ENCODE measurements at places on chromosomes 3 and 15.

DNA sequence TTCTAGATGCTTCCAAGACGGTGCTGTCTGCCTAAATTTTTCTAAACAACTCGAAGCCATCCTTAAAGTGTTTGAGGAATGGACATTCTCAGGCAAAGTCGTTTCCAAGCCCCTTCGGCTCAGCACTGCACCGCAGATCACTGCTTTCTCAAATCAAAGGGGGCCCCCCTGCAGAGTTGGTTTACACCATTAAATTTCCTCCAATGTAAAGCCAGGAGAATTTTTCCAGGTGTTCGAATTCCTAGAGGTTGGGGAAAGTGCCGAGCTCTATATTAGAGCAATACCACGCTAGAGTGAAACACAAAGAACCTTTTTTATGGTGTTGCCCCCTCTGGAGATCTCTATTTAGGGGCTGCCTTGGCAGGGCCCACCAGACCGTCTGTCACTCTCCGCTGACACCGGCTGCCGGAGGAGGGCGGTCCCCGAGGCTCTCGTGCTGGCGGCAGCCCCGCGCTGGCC, 277.9 kb upstream of the NR2F2 start:
- DNase-seq: no peak

DNA sequence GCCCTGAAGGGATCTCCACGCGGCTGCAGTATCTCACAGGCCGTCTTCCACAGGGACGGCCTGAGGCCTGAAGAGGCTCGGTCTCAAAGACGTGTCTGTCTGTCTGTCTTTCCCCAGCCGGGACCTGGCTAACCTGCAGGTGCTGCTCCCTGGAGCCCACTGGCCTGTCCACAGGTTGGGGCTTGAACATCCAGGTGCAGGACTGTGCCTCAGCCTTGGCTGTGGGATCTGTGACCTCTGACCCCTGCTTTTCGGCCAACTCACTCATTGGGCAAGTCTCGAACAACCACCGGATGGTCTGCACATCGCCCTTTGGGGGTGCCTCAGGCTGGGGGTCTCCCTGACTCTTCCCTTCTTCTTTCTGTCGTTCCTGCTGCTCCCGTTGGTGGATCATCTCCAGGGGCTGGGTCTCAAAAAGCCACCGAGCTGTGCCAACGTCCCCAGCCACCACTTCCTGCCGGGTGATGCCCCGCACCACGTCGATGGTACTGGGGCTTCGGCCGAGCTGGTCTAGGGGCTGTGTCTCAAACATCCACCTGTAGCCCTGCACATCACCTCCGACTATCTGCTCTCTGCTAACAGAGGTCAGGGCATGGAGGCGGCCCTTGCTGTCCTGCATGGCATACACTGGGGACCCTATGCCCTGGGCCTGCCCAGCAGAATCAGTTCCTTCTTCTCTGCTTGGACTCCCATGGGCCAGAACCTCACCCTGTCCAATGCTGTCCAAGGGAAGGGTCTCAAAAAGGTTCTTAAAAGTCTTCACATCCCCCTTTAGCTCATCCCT, 4.8 kb downstream of the XIRP1 start:
- no peak for DNase-seq

DNA sequence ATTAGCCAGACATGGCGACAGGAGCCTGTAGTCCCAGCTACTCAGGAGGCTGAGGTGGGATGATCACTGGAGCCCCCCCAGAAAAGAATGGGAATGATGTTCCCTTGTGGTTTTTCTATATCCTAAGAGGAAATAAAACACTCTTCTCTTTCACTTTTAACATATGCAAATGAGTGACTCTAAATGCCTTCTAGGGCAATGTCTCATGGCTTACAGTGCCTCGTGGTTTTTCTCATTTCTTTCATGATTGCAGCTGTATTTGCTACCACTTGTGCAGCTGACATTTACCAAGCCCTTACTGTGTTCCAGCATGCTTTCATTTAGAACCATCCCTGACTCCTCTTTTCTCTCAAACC, 26.4 kb downstream of the STOML1 start:
- DNase-seq: no peak

DNA sequence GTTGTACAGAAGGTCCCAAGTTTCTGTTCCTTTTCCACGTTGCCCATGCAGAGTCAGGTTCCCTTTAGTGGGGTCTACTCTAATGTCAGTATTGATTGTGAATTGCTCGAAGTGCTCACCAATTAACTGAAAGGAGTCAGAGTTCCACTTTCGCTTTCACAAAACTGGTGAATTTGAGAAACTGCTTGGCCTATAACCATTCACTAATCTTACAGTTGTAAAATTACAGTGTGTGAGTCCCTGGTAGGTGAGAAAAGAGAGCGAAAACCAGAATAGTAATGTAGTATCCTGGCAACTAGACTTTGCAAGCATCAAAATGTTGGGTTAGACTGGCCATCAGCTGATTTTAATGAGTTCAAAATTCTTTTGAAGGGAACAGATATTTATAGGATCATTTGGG, 237.5 kb upstream of the CHRM5 start:
- DNase-seq: no peak

DNA sequence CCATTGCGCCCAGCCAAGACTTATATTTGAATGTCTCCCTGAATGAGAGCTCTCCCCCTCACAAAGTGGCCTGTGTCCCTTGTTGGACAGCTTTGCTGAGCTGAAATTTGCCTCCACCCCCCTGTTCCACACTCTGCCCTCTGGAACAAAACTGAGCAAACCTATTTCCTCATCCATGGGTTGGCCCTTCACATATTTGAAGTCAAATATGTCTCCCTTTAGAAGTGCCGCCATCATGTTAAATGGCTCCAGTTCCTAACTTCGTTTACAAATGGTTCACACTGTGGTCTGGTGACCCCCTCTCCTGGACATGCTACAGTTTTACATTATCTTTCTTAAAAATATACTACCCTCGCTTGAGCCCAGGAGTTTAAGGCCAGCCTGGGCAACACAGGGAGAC, 4.6 kb downstream of the PLIN1 start:
- DNase-seq: no peak

DNA sequence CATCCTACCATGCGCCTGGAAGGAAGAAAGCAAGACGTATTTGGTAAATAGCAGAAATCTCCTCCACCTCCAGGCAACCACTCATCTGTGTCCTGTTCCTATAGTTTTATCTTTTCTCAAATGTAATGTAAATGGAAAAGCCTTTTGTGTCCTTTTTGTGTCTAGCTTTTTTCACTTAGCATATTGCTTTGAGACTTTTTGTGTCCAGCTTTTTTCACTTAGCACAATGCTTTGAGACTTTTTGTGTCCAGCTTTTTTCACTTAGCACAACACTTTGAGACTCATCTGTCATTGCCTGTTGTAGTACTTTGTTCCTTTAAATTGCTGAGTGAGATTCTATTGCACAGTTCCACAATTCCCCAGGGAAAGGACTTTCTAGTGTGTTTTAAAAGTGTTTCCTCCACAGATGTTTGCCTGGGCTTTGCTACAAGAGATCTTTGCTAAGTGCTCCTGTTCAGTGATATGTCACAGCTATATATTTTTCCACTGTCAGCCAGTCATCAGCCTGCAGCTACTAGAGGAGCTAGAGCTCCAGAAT, 27.9 kb upstream of the MUC13 start:
- no peak for DNase-seq

DNA sequence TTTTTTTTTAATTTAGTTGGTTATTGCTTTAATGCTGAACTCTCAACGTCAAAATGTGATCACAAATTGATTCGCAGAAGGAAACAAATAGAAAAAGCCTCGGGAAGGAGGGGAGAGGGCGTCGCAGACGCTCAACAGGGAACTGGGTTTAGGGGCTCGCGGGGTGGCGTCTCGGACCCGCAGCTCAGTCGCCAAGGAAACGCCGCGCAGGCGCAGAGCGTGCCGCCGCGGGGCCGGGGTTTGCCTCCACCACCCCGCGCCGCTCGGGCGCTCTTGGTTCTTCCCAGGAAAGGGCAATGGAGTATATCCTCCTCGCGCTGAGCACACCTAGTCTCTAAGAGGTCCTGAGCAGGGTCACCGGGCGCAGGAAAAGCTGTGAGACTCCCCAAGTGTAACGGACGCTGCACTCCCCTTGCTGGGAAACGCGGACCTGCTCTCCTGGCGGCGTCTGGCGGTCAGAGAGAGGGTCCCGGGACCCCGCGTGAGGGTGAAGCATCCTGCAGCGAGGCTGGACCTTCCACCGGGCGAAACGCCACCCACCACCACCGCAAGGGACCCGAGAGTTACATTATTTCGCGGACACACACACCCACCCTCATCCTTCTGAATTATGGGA, 753 bp downstream of the PLCH1 start:
- DNase-seq: peak; percentile 30

DNA sequence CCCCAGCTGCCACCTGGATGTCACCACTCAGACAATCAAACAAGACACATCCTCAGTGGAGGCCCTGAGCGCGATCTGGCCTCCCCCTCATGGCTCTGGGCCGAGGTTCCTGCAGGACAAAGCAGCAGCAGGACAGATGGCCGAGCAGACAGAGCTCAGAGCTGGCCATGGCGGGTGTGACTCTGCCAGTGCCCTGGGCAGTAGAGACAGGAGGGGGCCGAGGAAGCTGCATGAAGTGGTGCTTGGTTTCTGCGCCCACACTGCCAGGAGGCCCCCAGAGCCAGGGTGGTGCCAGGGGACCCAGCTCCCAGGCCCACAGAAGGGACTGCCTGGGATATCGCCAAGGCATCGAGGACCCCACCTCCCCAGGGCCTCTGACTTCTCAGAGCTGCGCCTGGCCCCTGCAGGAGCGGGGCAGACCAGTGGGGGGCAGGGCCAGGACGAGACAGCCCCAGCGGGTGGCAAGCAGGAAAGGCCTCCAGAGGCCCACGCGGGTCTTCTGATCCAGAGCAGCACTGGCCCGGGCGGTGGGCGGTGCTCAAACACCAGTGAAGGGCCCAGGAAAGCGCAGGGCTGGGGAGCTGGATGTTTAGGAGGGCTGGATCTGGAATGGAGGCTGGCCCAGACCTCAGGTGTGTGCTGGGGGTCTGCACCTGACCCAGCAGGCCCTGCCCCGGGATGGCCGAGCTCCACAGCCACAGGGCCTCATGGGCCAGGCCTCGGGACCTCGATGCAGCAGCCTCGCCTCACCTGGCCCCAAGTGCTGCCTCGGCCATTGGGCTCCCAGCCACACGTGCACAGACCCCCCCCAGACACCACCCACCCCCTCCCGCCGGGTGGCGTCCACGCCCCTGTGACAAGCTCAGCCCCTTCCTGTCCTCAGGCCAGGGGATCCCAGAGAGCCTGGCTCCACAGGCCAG, 76.0 kb downstream of the GOLGA8G start:
- no peak for DNase-seq

DNA sequence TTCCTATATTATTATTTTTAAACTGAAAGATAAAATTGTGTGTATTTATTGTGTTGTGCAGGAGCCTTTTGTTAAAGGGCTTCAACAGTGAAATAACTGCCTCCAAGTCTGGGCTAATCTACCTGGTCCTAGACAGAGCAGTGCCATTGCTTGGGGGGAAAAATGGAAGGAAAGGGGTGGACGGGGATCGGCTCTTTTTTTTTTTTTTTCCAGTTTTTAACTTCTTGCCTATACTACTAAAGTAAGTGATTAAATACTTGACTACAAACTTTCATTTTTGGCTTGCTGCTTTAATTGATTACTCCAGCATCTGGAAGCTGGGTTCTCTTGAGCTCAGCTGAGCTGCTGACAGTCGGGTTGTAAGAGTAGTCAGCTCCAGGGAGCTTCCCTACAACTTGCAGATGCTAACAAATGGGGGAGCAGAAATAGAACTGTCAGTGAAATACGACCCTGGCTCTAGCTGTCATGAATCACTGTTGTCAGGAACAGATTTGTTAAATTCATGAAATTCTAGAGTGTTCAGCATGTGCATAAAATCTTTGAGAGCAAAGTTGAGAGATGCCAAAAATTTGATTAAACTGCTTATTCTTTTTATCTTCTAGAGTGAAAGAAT, 276.7 kb downstream of the ROBO1 start:
- no peak for DNase-seq

GRCh38 chr15:59052915-59053407, 52.0 kb upstream of the CCNB2 start:
- no peak for DNase-seq

DNA sequence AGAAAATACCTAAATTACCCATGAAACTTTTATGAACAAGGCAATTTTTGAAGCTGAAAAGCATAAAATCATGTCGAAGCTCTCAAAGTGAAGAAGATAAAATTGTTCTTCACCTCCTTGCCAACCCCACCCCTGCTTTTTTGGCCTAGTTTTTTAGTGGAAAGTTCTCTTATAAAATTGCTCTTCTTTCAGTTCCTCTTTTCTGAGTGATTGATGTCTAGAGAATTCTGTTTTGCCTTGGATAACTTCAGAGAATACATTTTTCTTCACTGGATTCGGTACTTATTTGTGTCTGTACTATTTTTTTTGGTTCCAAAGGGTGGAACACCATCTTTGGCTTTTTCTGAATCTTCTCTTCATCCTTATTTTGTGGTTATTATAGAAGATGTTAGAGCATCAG, 25.0 kb upstream of the PYDC2 start:
- DNase-seq: no peak

DNA sequence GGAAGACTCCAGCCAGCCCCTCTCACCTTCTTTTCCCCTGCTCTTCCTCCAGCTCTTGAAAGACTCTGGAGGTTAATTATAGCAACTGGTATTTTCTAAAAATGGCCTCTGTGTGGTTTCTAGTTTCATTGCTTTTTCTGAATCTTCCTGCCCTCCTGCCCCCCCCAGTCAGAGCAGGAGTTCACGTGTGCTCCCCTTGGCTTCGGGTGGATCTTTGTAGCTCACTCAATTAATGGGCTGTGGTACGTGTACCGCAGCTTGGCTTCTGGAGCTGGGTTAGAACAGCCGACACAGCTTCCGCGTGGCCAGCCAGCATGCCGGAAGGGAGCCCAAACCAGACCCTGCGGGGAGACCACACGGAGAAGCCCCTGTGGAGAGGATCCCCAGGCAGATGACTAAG, 31.5 kb downstream of the TM2D3 start:
- no peak for DNase-seq

DNA sequence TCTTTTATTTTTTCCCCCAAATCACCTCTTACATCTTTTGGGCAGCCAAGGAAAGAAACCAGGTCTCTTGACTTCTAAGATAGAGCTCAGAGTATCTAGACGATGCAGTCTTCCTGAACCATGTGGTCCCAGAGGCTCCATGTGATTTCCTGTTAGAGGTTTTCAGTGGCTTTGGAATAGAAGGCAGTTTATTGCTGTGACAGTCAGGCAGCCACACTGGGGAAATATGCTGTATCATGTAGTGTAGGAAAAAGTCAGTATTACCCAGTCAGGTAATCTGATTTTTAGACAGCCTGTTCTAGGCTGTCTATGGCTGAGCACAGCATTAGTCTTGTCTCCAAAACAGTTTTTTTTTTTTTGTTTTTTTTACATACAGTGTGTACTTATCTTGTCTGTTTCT, 294.3 kb downstream of the THSD4 start:
- DNase-seq: no peak

GRCh38 chr3:46480491-46481195, 15.9 kb upstream of the LTF start:
- no peak for DNase-seq

- DNase-seq: no peak
Measured at GRCh38 chr3:101156787-101157345, 163.5 kb downstream of the IMPG2 start.

GRCh38 chr3:4821975-4822374, 157.3 kb upstream of the BHLHE40 start:
- no peak for DNase-seq

GRCh38 chr3:58386626-58387365, 46.8 kb downstream of the PDHB start:
- DNase-seq: no peak
